Thoracic aorta (tissue), 2 donors: ENCODE measurements at places on chromosomes 12 and 14. TPM values are rescaled to one million over a fixed set of nuclear protein-coding genes. Genes with fewer than 3 reads are reported as not detected.

The KCNA5 gene
- 58.8 TPM for total RNA-seq

The C12orf42 gene
- total RNA-seq: not detected

The CIDEB gene
- 17.3 TPM for total RNA-seq

The CARMIL3 gene
- 0.14 TPM for total RNA-seq

The SOX5 gene
- total RNA-seq: 36.8 TPM

The BICDL1 gene
- 4.4 TPM for total RNA-seq

The RNASE1 gene
- 537 TPM for total RNA-seq

The LTBP2 gene
- total RNA-seq: 973 TPM

The CCDC91 gene
- 27.6 TPM for total RNA-seq

The ANO2 gene
- 18.5 TPM for total RNA-seq

The ALDH1L2 gene
- 21.1 TPM for total RNA-seq

The AMHR2 gene
- total RNA-seq: not detected
